ENCODE measurements at places on chromosomes 5 and 9. TPM values are rescaled to one million over a fixed set of nuclear protein-coding genes. Genes with fewer than 3 reads are reported as not detected.

GRCh38 chr5:14229181-14229580 is 86.0 kb downstream of the TRIO start:
- no peaks in the 10 kb centered on the region for H3K36me3 ChIP-seq
- no peak overlapping the region for H3K27ac ChIP-seq
- no peak for DNase-seq

GRCh38 chr9:123111427-123112014 is 78.1 kb downstream of the GPR21 start:
- peaks cover 15% of the 10 kb centered on the region for H3K4me1 ChIP-seq
- no peak overlapping the region for H3K4me3 ChIP-seq
- no peak for DNase-seq

GRCh38 chr9:111644195-111644772 is 13.2 kb downstream of the DNAJC25 start:
- H3K4me3 ChIP-seq, result no peak overlapping the region
- no peak overlapping the region for H3K27ac ChIP-seq
- no peaks in the 10 kb centered on the region for H3K27me3 ChIP-seq

DNA sequence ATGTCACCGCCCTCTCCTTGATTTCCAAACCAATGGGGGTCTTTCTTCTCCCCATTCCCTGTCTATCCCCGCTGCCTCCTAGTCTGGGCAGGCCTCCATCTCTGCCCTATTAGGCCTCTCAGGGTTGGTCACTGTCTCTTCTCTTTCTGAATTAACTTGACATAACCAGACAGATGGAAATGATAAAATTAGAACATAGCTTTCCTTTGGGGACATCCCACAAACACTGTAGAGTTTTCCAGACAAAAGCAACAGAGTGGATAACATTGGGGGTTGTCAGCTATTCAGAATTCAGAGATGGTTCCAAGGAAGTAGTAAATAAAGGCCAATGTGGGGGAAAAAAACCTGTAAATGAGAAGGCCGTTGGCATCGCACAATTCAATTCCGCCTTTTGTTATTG is 24.7 kb downstream of the LHX6 start:
- no peaks in the 10 kb centered on the region for H3K4me1 ChIP-seq
- no peak overlapping the region for H3K27ac ChIP-seq
- no peaks in the 10 kb centered on the region for H3K36me3 ChIP-seq
- no peaks in the 10 kb centered on the region for H3K27me3 ChIP-seq

- no peak overlapping the region for H3K27ac ChIP-seq
- no peaks in the 10 kb centered on the region for H3K27me3 ChIP-seq
- no peak overlapping the region for H3K4me3 ChIP-seq
These were observed 17.3 kb downstream of the LNPEP start for GRCh38 chr5:96952974-96953730.

DNA sequence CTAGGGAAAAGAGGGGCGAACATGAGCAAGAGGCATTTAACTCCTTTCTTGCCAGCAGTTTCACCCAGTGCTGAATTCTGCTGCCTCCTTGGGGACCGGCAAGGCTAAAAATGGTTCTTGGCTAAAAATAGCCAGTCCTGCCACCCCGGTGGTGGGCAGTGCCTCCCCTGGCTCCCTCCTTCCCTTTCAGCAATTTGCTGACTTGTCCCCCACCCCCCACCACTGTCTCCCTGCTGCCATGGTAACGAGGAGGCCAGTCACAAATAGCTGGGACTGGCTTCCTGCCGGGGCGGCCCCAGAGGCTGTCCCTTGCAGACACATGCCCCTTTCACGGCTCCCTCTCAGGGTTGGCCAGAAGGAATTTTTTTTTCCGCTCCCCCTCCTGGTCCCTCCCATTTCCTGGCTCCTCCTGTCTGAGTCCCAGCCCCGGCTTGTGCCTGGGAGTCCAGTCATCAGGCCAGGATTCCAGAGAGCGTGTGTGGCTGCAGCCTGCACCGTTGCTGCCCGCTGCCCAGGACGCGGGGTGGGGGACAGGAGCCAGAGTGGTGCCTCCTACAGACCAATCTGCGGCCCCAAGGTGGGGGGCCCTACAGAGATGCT is 130.3 kb downstream of the RGS3 start:
- H3K36me3 ChIP-seq, result peaks cover 4% of the 10 kb centered on the region
- DNase-seq, result no peak
- H3K4me1 ChIP-seq, result peaks cover 37% of the 10 kb centered on the region
- H3K4me3 ChIP-seq, result no peak overlapping the region
- no peaks in the 10 kb centered on the region for H3K27me3 ChIP-seq

Gene OMD
- total RNA-seq, result not detected

Gene PHYHD1
- 1.4 TPM for total RNA-seq

Gene IL13
- 36.6 TPM for total RNA-seq

Gene STKLD1
- 0.65 TPM for total RNA-seq

Gene SPINK6
- not detected for total RNA-seq

Gene ISL1
- total RNA-seq, result not detected

Gene SPAAR
- not detected for total RNA-seq
